NCI-H1694 (cell line): ENCODE measurements at places on chromosomes 12 and 14.

GRCh38 chr14:75013290-75013689, 10.6 kb downstream of the EIF2B2 start:
- DNase-seq, result no peak

DNA sequence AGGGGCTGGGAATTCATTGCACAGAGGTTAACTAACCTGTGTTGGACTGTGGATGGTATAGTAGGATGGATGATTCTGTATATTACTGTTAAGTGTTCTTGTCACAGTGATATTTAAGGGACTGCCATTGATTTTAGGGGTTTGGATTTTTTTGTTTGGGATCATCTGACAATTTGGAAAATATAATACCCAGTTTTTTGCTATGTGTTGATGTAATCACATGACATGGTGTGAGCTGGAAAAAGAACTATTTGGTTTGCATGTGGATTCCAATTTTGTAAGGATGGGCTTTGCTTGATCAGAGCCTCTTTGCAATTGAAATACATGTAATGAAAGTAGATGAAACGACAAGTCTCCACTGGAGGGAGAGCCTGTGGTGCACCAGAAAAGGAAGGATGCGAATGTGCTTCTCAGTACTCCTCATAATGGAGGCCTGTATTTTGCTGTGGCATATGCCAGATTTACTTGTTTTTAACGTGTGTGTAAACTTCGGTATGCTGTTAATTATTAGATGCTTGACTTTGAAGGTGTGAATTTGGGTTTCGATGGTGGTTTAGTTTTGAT, 2.7 kb downstream of the DYRK2 start:
- peak; percentile 18 for DNase-seq

DNA sequence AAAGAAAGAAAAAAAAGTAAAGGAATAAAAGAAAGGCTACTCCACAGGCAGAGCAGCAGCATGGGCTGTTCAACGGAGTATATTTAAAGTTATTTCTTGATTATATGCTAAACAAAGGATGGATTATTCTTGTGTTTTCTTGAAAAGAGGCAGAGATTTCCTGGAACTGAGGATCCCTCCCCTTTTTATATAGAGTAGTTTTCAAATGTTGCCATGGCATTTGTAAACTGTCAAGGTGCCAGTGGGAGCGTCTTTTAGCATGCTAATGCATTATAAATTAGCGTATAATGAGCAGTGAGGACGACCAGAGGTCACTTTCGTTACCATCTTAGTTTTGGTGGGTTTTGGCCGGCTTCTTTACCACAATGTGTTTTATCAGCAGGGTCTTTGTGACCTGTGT, 383.0 kb downstream of the PCNX1 start:
- DNase-seq, result no peak

GRCh38 chr14:24231263-24232120, 675 bp downstream of the NEDD8 start:
- no peak for DNase-seq

GRCh38 chr14:90454041-90455000, 57.5 kb downstream of the CALM1 start:
- DNase-seq, result peak; percentile 57

GRCh38 chr12:121240484-121241101, 30.7 kb downstream of the P2RX4 start:
- DNase-seq, result no peak

- no peak for DNase-seq
These were observed 31.4 kb downstream of the FGD6 start for GRCh38 chr12:95185854-95186253.
